Fibroblast of skin of scalp (primary cell): ENCODE measurements at places on chromosomes 12 and 14.

DNA sequence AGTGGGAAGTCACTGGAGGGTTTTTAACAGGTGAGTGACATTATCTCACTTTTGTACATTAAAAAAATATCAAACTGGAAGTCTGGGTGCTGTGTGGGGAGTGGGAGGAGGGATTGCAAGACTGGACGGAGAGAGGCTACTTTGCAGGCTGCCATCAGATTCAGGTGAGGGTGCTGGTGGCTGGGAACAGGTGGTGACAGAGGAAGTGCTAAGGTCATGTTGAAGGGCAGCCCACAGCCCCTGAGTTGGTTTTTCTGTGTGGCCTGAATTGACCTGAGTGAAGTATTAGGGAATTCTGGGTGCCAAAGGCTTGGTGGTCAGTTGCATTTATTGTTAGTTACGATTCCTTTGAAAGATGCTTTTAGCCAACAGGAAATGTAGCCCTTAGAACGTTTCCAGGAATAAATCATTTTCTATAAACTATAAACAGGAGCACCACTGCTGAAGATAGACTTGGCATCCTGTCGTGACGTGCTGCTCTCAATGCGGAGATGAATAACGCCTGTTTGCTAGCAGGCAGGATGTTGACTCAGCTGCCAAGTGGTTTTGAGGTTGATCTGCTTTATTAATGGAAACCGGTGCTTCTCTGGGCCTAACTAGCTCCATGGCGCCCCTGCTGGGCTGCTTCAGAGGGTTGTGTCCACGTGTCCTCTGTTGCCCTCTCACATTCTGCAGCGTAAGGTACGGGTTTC lies 707.5 kb upstream of the TMEM132C start:
- DNase-seq, result peak; percentile 93

- DNase-seq, result peak; percentile 81
These were observed 74.9 kb downstream of the NOVA1 start for GRCh38 chr14:26522967-26523366.

DNA sequence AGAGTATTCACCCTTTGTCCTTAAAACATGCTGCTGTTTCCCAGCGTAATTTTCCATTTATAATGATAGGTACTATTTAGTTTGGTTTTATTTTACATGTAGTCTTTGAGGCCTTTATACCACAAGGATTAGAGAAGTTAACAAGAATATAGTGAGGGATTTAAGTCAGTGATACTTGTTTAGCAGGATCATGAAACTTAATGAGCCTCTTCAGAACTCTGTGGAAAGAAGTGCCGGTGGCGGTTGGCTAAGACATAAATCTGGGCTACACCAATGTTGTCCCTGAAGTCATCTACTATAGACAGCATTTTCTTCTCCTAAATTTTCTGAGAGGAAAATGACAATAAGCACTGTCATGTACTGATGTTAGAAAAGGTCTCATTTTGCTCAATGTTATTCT lies 1226.0 kb upstream of the SEL1L start:
- DNase-seq, result no peak

DNA sequence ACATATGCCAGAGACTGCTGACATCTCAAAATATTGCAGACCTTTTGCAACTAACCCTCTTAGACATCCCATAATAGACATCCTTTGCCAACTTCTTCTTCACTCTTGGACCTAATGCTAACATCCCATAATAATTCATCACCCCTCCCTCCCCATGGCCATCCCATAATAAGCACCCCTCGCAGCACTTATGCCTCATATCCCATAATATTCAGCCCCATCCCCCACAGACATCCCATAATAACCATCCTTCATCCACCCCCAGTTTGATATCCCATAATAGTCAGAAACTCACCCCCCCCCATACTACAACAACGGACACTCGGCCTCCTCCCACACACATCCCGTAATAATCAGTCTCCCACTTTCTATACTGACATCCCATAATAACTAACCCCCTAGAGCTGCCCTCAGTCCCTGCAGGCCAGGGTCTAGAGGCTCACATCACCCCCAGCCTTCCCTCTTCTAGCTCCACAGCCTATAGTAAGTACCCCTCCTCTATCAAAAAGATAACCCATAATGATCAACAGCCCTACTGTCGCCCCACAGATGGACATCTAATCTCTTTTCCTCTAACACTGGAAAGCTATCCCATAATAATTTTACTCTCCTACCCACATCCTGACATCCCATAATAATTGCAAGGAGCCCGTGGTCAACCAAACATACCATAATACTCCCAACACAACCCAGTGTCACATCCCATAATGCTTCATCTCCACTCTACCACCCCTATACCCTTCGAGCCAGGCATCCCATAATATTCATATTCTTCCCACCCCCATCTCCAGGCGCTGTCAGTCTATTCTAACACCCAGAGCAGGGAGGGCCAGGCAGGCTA lies 792 bp upstream of the CHD4 start:
- peak; percentile 56 for DNase-seq

GRCh38 chr12:113581342-113581741 lies 109.7 kb upstream of the LHX5 start:
- DNase-seq, result no peak

DNA sequence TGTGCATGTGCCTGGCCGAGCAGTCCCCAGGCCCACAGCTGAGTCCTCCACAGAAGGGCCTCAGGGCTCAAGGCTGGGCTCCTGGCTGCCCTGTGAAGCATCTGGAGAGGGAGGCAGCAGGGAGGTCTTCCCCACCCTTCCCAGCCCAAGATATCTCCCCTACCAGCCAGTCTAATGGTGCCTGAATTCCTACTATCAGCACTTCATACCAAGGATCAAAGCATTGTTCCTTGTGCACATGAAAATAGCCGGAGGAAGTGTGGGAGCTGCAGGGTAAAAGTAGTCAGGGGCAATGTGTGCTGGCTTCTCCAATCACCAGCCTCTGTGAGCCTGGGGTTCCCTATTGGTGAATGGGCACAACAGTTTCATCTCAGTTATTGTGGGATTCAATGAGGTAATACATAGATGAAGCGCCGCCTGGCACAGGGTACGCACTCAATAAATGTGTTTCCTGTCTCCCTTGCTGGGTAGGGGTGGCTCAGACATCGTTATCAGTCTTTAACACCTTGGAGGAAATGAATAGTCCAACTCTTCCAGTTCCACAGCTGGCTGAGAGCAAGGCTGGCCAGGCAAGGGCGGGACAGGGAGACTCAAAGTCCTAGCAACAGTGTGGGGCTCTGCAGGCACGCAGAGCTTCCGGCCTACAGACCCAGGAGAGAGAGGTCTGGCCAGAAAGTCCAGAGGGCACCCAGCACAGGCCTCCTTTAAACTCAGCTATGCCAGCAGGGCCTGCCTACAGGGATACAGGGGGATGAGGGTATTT lies 39.1 kb upstream of the PNMA1 start:
- no peak for DNase-seq

- DNase-seq, result no peak
These were observed 102.5 kb upstream of the MDM1 start for GRCh38 chr12:68434391-68435298.

GRCh38 chr12:64650762-64651161 lies 40.5 kb downstream of the RASSF3 start:
- no peak for DNase-seq

GRCh38 chr12:79415321-79415720 lies 275.4 kb downstream of the PAWR start:
- DNase-seq, result peak; percentile 37

GRCh38 chr12:105499205-105499604 lies 168.7 kb downstream of the C12orf75 start:
- no peak for DNase-seq

DNA sequence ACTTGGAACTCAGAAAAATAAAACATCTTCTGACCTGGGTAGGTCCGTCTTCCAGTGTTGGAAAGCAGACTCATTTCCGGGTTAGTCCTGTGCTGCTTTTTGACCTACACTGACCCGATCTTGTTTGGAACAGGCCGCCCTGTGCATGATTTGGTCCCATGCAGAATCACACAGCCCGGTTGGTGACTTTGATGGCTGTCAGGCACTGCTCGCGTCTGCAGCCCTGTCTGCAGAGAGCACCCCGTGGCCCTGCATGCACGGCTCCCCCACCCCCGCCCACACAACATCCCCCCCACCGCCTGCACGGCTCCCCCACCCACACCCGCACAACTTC lies 31.6 kb downstream of the PACS2 start:
- no peak for DNase-seq

- peak; percentile 77 for DNase-seq
These were observed 76.1 kb downstream of the RASSF8 start for GRCh38 chr12:26034371-26035142.

- DNase-seq, result no peak
These were observed 34.8 kb upstream of the RCOR1 start for GRCh38 chr14:102557434-102558226.

- DNase-seq, result peak; percentile 86
These were observed 72.8 kb upstream of the ZDHHC17 start for GRCh38 chr12:76690921-76691700.

GRCh38 chr12:67042697-67043131 lies 226.4 kb upstream of the CAND1 start:
- DNase-seq, result no peak

DNA sequence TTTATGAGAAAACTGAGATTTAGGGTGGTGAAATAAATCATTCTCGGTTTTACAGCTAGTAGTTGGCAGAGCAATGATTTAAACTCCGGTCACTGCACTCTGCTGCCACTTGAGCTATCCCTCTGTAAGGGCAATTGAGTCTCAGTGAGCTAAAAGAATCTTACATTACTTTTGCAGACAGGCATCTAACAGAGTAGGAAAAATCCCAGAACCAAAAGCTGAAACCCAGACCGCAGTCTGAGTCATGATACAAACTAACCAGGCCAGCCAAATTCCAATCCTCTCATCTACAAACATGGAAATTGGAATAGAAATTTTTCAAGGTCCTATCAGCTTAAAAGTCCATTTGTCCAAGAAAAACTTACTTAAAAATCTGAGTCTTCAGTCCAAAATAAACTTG lies 73.7 kb downstream of the ANKS1B start:
- DNase-seq, result peak; percentile 70

GRCh38 chr14:69695322-69696203 lies 71.4 kb upstream of the SRSF5 start:
- no peak for DNase-seq

GRCh38 chr12:91017511-91018263 lies 12.9 kb upstream of the EPYC start:
- DNase-seq, result no peak

DNA sequence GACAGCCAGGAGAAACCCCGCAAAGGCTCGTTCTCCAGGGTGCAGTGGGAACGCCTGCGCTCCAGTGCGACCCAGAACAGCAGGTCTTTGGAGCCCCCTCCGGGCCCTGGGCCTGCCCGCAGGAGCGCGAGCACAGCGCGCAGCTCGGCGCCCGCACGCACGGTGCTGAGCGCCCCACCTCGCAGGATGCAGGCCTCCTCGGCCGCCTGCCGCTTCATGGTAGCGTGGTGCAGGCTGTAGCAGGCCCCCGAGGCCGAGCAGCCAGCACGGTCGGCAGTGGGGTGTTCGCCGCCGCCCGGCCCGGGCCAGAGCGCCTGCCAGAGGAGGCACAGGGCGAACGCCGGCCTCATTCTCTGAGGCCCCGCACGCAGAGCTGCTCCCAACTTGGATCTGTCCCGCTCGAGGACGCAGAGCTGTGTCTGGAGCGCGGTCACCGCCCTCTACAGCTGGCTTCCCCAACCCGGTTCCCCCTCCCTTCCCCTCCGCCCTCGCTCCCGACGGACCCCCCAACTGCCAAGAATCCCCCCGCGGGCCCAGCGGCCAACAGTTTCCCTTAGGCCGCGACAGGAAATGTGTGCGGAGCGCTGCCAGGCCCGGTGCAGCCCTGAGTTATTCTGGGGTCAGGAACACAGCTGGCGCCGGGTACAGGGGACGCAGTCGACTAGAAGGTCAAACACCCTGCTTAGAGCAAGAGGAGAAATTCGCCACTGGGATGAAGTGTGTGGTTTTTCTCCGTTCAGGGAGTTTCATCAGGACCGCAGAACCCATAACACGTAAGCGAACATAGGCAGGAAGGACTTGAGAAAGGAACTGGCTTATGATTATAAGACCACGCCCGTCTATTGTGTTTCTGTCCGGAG lies at the start of gene CLEC14A:
Gene CLEC14A (minus strand): TSS at position 421 of the 860 bp plus-strand sequence. CDS start 71 bp downstream, at position 350.
- peak; percentile 28 for DNase-seq

- no peak for DNase-seq
These were observed 7.1 kb upstream of the SLC6A12 start for GRCh38 chr12:220946-221550.

GRCh38 chr14:24171422-24172260 lies at the start of gene REC8:
TSS of gene REC8 (plus strand) at chr14:24172080. CDS start at chr14:24172553, 473 bp downstream.
- peak; percentile 71 for DNase-seq

DNA sequence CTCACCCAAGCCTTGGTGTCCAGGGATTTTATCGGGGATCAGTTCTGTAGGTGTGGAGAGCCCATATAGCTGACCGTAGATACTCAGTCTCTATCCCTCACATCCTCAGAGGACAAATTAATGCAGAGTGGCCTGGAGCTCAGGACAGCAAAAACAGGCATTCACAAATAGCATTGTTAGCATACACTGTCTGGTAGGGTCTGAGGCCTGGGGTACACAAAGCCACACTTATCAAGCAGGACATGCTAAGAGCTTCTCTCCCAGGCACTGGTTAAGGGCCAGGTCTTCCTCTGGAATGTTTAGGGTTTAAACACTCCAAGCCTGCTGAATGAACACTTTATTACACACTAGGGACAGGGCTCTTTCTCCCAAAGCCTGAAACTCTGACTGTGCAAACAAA lies 253.2 kb downstream of the NEDD1 start:
- no peak for DNase-seq

DNA sequence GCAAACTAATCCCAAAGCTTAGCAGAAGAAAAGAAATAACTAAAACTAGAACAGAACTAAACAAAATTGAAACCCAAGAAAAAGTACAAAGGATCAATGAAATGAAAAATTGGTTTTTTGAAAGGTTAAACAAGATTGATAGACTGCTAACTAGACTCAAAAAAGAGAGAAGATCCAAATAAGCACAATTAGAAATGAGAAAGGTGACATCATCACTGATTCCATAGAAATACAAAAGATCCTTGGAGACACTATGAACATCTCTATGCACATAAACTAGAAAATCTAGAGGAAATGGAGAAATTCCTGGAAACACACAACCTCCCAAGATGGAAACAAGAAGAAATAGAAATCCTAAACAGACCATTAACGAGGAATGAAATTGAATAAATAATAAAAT lies 47.1 kb upstream of the SLC38A2 start:
- DNase-seq, result no peak

DNA sequence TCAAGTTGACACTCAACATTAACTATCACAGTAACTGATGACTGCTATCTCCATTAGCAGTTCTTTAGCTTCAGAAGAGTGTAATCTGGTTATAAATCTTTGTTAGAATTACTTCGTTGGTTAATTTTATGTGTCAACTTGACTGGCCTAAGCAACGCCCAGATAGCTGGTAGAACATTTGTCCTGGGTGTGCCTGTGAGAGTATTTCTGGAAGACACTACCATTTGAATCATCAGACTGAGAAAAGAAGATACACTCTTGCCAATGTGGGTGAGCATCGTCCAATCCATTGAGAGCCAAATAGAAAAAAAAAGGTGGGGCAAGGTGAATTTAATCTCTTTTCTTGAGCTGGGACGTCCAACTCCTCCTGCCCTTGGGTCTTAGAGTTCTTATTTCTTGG lies 129.0 kb downstream of the IGF1 start:
- no peak for DNase-seq

DNA sequence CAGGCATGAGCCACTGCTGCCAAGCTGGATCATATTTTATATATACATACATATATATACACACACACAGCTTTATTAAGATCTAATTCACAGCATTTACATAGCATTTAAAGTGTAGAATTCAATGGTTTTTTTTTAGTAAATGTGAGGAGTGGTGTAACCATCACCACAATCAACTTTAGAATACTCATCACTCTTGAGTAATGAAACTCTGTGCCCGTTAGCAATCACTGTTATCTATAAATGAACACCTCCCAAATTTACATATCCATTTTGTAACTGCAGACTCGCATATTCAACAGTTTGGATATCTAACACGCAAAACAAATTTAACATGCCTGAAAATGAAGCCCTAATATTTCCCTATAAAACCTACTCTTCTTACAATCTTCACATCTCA lies 90.9 kb downstream of the PPP1R12A start:
- DNase-seq, result no peak
